ENCODE measurements at places on chromosomes 2 and 18.

- DNase-seq = no peak
These were observed 23.5 kb downstream of the EMX1 start for GRCh38 chr2:72940786-72941185.

DNA sequence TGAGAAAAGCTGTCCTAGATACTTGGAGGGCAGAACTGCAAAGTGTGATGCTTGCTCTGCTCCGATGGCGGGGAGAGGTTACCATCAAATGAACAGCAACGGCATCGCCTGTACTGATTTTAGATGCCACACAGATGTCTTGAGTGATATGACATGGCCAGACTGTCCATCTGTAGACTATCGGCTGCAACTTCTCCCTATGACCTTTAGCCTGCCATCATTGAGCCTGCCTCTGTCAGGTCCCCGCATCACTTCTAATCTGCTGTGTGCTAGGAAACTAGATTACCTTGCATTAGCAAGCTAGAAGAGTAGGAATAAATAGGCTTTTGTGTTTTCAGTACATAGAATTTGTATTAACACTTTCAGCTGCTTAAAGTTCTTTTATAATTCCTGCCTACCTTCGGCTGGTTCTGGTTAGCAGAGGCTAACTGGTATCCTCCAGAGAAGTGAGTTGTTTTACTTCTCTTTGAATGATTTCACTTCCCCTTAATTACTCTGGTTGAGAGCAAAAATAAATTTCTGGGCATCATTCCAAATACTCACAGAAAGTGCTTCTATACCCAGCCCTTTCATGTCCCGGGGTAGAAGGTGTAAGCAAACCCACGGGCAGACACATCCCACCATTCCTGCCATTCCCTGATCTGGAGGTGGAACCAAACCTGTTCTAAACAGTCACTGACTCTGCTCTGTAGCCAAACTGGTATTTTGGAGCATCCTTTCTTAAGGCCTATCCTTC lies 24.0 kb downstream of the GAREM2 start:
- DNase-seq = no peak

DNA sequence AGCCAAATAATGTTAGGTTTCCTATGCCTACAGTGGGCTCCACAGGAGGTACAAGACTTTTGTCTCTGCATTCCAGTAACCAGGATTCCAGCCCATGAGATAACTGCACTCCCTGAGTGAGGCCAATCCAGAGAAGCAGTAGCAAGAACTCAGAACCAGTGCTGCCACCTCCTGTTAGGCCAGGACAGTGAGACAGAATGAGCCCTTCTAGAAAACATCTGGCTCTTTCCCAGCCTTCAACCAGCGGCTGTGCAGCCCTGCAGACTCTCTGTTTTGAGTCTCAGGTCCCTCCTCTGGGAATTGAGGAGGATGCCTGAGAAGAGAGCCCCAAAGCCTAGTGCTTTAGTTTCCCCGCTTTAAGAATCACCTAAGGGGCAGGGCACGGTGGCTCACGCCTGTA lies 44.2 kb downstream of the ARID5A start:
- no peak for DNase-seq

GRCh38 chr2:80326214-80326613 lies 21.7 kb upstream of the LRRTM1 start:
- peak; percentile 26 for DNase-seq

DNA sequence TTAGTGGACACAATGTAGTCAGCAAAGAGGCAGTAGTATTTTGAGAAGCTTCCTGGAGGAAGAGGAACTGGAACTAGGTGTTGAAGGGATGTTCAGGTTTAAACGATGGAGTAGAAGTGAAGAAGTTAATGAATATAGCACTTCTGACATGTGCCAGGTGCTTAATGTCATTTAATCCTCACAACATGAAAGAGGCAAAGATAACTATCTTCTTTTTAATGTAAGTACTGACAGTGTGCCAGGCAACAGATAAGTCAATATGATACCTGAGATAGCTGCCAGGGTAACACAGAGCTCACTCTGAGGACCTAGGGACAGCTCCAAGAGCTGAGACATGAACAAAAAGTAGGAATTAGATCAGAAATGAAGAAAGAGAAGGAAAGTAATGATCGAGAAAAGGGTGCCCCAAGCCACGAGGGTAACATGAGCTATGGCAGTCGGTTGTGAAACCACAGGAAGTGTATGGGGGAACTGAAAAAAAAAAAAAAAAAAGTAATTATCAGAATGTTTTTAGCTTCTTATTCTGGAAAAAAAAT lies 140.7 kb downstream of the RNF144A start:
- no peak for DNase-seq

DNA sequence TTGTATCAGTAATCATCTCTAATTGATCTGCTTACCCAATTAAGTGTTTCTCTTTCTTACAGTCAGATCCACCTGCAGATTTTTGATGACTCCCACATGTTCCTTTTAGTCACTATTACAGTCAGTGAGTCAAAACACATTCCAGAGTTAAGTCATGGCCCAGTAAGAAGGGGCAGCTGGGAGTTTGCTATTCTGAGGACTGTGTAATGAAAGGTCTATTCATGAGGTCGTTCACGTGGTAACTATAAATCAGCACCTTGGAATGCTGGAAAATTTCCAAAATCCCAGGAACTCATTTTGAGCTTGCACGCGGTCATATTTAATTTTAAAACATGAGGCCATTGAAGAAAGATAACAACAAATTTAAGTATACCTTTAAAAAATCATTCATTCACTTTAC lies 252.5 kb downstream of the XIRP2 start:
- peak; percentile 99 for DNase-seq

- DNase-seq = no peak
These were observed 256.0 kb downstream of the BCL11A start for GRCh38 chr2:60297296-60298005.

- no peak for DNase-seq
These were observed 117.8 kb downstream of the NFATC1 start for GRCh38 chr18:79513381-79514081.

- no peak for DNase-seq
These were observed 3.4 kb downstream of the REL start for GRCh38 chr2:60884800-60885199.

DNA sequence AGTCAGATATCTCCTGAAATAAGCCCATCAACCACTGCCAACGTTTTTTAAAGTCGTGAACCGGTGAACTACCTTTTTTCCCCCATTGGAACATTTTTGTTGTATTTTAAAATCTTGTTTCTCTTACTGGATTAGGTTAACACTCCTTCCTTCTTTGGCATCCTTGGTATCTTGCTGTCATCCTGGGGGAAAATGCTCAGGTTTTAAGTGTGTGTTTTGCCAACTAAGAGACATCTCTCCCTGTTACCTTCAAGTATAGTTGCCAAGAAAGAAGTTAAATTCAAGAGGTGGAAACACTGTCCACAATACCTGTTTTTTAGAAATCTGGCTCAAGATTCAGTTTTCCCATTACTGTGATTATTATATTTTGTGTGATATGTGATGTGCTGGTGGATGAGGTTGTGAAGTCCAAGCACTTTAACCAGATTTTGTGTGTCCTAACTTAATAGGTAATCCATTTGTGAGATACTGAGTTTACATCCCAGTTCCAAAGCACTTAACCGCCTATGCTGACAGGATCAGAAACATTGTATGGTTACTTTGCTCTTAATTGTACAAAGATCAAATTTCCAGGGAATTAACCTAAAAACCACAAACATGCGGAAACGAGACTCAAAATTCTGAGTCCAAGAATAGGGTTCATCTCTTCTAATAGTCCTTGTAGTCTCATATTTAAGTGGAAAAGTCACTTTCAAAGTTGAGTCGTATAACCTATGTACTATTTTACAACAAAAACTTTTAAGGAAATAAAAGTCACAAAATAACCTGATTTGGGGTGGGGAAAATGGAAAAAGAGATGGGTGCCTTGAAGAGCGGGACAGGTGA lies 1.3 kb upstream of the SP3 start:
- DNase-seq = no peak

- DNase-seq = no peak
These were observed 94.0 kb downstream of the LAMA1 start for GRCh38 chr18:7023581-7023980.

GRCh38 chr2:164287056-164287455 lies 334.2 kb downstream of the GRB14 start:
- DNase-seq = no peak

DNA sequence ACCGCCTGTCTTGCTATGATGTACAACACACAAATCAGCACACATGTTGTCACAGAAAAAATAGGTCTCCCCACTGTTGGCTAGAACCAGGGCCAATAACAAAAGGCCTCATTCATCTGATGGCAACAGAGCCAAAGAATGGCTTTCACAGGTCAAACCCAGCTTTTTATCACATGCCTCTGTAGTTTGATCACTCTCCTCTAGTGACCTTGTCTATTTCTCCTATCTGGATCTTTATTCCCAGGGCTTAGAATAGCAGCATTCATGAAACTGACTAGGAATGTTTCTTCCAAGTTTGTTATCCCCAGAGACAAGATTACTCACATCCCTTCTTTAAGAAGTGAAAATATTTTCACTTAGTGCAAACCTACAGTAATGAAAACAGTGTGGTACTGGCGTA lies 285.8 kb upstream of the GYPC start:
- DNase-seq = no peak

DNA sequence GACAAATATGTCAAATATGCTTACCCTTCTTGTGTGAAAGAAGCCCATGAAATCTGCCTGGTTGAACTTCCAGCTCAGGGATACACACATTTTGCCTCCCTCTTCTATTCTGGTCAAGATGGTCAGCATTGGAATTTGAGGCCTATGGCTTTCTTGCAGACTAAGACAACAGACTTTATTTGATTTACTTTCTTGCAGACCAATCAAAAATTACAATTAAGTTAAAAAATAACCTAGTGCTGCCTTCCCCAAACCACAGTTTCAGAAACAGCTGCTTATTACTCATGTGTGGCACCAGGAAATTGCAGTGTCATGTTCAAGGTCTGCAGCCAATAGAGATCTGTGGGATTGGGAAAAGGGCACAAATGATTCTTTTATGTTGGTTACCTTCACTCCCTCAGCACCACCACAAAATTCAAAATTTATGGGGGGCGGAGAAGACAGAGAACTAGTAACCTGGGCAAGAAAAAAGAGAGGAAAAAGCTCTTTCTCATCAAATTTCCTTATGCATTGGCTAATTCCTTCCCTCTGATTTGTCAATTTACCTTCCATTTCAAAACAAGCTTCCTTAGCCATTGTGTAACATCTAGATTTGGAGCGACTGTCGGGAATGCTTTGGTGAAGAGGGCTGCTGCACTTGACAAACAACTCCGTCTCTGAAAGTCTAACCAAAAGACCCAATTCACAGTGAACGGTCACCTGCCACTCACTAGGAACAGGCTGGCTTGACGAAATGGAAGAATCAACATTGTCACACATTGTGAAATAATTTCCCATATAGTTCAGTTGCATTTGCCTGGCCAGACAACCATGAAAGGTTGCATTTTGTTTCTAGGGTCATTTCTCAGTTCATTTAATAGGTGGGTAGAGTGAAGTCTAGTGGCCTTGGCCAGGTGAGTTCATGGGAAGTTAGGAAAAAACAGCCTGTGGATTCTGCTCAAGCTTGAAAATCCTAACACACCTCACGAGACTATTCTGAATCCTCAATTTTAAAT lies 100.4 kb upstream of the FZD5 start:
- peak; percentile 95 for DNase-seq

DNA sequence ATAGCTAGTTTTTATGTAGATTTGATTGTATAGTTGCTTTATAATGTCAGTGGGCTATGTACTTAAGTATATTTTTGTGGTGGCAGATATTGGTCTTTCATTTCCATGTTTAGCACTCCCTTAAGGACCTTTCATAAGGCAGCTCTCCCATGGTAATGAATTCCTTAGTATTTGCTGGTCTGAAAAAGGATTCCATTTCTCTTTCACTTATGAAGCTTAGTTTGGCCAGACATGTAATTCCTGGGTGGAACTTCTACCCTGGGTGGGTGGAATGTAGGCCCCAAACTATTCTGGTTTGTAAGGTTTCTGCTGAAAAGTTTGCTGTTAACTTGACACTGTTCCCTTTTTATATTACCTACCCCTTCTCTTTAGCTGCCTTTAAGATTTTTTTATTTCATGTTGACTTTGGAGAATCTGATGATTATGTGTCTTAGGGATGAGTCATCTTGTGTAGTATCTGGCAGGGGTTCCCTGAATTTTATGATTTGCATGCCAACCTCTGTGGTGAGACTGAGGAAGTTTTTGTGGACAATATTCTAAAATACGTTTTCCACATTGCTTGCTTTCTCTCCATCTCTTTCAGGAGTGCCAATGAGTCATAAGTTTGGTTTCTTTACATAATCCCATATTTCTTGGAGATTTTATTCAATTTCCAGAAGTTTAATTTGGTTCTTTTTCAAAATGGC lies 65.4 kb upstream of the VRK2 start:
- no peak for DNase-seq

GRCh38 chr18:12068950-12069320 lies 24.7 kb upstream of the ANKRD62 start:
- no peak for DNase-seq

DNA sequence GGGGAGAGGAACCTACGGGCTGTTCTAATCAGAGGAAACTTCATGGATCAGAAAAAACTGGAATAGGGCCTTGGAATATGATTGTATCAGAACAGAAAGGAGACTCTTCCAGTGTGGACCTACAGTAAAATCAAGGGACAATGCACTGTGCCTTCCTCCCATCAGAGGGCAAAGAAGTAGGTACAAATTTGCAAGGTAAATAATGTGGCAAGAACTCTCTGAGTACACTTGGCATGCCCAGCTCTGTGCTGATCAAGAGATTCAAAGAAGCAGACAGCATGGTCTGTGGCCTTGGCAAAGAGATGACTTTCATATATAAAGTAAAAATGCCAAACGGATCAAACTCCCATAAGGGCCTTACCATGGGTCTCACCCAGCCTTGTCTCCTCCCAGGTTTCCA lies 242.6 kb upstream of the OSR1 start:
- DNase-seq = no peak

- no peak for DNase-seq
These were observed 49.9 kb downstream of the MYO1B start for GRCh38 chr2:191295088-191295487.

- no peak for DNase-seq
These were observed 78.1 kb downstream of the SPHKAP start for GRCh38 chr2:228103379-228103778.

DNA sequence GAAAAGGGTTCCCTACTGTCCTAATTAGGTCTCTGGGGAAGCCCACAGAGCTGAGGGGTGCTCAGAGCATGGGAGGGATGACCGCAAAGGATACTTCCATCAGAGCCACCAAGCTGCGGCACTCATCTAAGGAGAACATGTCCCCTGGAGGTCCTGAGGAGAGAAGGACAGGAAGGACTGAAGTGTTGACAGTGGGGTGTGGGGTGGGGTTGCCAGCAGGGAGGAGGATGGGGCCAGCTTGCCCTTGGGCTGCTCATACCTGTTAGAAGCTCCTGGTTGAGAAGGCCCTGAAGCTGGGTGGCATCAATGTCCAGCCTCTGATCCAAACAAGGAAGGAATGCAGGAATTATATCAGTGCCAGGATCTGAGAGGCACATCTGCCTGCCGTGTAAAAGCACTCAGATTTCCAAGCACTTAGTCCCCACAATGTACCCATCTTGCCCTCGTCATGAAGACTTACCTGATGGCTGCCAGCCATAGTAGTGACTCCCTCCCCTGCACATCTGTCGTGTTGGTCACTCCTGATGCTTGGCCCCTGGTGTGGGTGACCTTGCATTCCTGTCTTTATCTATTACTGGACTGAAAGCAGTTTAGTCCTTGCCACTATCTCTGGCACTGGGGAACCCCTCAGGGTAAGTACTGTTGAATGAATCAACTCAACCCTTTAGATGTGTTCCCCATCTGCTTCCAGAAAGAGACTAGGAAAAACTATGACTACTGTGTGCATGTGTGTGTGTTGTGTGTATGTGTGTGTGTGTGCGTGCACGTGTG lies 68.9 kb downstream of the CAPN13 start:
- no peak for DNase-seq
